ENCODE measurements at places on chromosomes 7 and 10.

DNA sequence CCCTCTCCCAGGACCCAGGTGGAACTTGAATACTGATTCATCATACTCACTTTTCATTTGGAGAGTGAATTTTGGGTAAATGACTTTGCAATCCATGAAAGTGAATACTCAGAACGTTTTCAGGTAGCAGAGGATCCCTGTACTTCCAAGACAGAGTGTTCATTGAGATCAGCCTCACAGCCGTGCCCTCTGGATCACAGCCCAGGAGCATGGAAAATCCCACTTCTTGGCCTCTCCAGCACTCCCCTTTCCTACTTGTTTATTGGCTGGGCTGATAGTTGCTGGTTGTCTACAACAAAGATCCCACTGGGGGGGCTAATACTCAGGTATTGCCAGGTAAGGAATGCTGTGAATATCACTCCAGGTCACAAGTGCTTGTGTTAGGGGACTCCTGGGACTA is 5.9 kb downstream of the GCK start:
- DNase-seq, result no peak

GRCh38 chr10:114083040-114083439 is 39.4 kb downstream of the ADRB1 start:
- peak; percentile 85 for DNase-seq

DNA sequence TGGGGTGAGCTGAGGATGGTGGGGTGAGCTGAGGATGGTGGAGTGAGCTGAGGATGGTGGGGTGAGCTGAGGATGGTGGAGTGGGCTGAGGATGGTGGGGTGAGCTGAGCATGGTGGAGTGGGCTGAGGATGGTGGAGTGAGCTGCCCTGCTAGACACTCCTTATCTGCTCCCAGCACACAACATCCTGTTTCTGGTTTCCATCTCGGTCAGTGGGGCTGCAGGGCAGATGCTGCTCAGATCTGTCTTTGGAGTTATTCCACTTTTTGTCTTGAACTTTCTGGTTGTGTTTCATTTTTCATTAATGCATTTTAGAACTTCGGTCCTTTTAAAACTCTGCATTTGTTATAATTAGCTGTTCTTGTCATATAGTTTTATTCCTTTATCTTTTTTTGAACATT is 67.9 kb upstream of the ANTXRL start:
- no peak for DNase-seq

- DNase-seq, result peak; percentile 40
These were observed 112.0 kb downstream of the PFKFB3 start for GRCh38 chr10:6314620-6315205.

Data from HT-29 (cell line).